ENCODE measurements at places on chromosomes 7 and 10. TPM values are rescaled to one million over a fixed set of nuclear protein-coding genes. Genes with fewer than 3 reads are reported as not detected.

DNA sequence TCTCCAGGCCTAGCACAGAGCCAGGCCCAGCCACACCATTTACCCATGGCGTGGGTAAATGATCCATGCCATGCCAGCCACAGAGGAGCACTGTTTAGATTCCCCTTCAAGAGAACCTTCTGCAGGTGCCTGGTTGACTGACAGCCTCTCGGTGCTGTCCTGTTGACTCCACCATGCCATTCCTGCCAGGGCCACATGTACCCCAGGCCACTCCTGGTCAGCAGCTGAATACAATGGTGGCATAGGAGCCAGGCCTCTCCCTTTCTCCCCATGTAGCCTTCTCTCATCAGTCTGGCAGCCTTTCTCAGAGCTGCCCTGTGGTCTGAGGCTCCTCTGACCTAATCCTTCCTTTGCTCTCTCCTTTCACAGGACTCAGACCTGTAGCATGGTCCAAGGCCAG lies 39.2 kb upstream of the GPAM start:
- DNase-seq = no peak

- DNase-seq = no peak
Measured at GRCh38 chr10:132376394-132376851, 20.6 kb upstream of the PWWP2B start.

- DNase-seq = no peak
Measured at GRCh38 chr10:90075995-90076394, 374.6 kb downstream of the KIF20B start.

DNA sequence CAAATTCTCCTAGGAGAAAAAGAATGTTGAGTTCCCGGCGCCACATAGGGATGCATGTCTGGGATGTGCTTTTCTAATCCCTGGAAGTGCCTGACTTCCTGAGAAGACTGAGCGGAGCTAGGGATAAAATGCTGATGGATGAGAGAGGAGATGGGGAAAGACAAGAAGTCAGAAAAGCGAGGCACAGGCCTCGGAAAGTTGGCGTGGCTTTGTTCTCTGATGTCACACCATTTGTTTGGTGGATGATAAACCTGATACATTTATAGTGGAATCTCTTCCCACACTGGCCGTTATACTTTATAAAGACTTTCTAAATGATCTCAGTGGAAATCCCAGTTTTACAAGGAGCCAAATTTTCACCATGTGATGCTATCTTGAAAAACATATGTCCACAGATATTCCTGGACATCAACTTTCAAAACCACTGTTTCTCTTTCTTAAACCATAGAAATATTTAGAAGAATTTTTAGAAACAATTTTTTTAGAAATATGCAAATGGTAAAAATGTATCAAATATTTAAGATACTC lies 188.8 kb upstream of the SVIL start:
- no peak for DNase-seq

- DNase-seq = peak; percentile 20
Measured at GRCh38 chr10:103416436-103417147, 20.2 kb downstream of the PDCD11 start.

- DNase-seq = no peak
Measured at GRCh38 chr10:129501652-129502436, 34.8 kb downstream of the MGMT start.

DNA sequence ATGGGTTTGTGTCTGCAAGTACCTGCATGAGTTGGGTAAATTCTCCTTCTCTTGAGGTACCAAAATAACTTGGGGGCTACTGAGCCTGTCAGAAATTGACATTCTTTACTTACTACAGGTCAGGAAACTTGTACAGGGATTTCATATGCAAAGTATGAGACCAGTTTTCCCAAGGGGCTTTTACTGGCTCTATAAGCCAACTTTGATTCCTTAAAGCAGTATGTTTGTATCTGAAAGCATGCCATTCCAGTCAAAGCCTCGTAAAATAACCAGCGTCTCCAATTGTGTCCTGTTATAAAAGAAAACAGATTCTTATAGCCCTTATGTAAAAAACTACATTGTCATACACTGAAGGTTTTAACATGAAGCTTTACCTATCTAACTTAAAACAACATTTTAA lies 90.2 kb downstream of the ZNF467 start:
- DNase-seq = no peak

GRCh38 chr10:32114508-32114907 lies 58.3 kb upstream of the KIF5B start:
- DNase-seq = no peak

DNA sequence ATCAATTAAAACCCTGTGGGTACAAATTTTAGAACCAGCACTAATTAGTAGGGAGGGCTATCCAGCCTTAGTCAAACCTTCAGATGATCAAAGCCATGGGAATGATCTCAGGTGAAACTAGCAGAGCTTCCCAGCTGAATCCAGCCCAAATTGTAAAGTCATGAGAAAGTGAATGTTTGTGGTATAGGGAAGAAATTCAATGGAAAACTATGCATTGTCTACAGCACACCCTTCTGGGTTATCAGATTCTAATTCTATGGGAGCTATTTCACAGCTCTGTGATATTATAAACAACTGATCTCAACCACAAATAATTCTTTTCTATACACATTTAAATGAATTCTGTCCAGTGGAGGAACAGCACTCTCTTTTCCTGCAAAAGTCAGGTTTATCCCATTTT lies 24.6 kb upstream of the BMPER start:
- DNase-seq = no peak

DNA sequence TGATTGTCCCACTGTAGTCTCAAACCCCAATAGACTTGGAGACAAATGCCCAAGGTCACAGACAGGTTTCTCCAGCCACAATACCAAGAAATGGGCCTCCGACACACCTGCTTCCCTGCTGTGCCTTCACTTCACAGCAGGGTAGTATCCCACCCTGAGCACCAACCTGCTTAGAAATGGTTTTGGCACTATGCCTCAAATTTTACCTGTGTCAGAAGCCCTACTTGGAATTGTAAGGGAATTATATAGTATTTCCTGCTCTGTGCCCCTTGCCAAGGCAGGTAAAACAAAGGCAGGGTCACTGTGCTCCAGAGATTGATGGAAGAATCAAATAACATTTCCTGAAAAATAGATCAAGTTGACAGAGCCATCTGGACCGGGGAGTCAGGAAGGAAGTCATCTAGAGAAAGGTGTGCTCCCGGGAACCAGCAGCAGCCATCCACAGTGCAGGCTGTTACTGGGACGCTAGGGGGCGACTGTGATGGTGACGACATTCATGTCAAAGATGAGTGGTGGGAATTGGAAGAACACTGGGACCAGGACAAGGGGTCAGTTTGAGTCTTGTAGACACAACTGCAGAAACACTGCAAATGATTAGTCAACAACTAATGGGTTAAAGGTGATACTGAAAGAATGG lies 117.8 kb upstream of the AKR1E2 start:
- no peak for DNase-seq

DNA sequence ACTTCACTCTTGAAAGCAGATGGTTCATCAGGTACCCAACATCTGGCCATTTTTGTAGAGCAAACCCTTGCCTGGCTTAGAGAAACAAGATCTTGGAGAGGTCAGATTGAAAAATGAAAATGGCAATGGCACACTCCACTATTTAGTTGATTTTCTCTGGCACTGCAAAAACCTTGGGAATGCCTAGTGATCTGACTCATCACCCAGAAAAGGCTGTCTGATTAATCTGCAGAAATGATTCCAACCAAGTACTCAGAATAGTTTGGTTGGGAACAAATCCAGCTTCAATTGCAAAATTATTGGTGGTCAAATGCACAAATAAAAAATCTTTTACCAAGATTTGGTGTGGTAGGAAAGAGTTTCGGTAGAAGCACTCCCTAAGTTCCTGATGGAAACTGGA lies 351.2 kb downstream of the PHTF2 start:
- no peak for DNase-seq

- DNase-seq = no peak
Measured at GRCh38 chr10:23459308-23459939, 20.5 kb downstream of the OTUD1 start.

GRCh38 chr7:41566581-41566980 lies 136.3 kb downstream of the INHBA start:
- DNase-seq = no peak

GRCh38 chr7:138979988-138980562 lies 1.1 kb downstream of the KIAA1549 start:
- DNase-seq = no peak

DNA sequence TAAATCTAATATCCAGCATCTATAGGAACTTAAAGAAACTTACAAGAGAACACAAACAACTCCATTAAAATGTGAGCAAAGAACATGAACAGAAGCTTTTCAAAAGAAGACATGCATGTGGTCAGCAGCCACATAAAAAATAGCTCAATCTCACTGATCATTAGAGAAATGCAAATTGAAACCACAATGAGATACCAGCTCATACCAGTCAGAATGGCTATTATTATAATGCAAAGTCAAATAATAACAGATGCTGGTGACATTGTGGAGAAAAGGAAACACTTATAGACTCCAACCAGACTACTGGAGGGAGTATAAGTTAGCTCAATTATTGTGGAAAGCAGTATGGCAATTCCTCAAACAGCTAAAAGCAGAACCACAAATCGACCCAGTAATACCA lies 1314.5 kb downstream of the XPNPEP1 start:
- DNase-seq = no peak

- DNase-seq = no peak
Measured at GRCh38 chr10:93911866-93912265, 18.1 kb downstream of the SLC35G1 start.

- no peak for DNase-seq
Measured at GRCh38 chr10:17735166-17735941, 16.6 kb upstream of the TMEM236 start.

- no peak for DNase-seq
Measured at GRCh38 chr7:157403646-157404401, 67.0 kb downstream of the DNAJB6 start.

GRCh38 chr7:120064565-120064964 lies 208.4 kb upstream of the KCND2 start:
- no peak for DNase-seq

DNA sequence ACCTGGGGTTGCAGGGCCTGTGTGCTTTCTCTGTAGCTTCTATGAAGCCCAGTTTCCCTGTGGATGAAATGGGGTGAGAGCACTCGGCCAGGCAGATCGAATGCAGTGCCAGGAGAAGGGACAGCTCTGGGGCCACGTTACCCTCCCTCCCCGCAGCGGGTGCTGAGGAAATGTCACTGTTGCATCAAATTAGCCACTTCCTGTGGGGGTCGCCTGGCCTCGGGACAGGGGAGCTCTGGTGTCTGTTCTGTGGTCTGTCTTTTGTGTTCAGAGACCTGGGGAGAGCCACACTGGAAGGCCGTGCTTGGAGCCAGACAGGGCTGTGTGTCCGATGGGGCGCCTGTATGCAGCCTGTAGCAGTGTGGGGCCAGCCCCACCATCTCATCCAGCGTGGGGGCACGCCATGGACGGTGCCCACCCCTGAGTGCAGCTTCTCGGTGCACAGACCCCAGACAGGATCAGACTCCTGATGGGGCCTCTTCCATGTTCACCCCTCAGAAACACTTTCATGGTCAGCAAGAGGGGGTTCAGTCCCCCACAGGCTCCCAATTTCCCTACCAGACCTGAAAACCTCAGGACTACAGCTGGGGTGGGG lies 13.6 kb downstream of the TTYH3 start:
- DNase-seq = no peak

DNA sequence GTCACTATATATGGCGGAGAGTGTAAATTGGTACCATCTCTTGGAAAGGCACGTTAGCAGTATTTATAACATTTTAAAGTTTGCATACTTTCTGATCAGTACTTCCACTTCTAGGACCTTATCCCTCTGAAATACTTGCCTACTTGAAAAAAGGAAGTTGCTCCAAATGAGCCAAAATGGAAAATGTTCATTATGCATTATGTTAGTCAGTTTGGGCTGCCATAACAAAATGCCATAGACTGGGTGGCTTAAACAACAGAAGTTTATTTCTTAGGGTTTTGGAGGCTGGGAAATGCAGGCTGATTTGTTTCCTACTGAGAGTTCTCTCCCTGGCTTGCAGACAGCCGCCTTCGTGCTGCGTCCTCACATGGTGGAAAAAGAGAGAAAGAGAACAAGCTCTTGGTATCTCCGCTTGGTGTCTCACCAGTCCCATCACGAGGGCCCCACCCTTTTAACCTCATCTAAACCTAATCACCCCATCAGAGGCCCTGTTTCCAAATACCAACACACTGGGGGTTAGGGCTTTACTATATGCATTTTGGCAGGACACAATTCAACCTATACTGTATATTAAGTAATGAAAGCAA lies 6.9 kb downstream of the SNX10 start:
- DNase-seq = no peak

GRCh38 chr10:16756561-16757221 lies 60.5 kb downstream of the RSU1 start:
- DNase-seq = no peak

- no peak for DNase-seq
Measured at GRCh38 chr10:78510566-78511323, 477.1 kb downstream of the RPS24 start.

DNA sequence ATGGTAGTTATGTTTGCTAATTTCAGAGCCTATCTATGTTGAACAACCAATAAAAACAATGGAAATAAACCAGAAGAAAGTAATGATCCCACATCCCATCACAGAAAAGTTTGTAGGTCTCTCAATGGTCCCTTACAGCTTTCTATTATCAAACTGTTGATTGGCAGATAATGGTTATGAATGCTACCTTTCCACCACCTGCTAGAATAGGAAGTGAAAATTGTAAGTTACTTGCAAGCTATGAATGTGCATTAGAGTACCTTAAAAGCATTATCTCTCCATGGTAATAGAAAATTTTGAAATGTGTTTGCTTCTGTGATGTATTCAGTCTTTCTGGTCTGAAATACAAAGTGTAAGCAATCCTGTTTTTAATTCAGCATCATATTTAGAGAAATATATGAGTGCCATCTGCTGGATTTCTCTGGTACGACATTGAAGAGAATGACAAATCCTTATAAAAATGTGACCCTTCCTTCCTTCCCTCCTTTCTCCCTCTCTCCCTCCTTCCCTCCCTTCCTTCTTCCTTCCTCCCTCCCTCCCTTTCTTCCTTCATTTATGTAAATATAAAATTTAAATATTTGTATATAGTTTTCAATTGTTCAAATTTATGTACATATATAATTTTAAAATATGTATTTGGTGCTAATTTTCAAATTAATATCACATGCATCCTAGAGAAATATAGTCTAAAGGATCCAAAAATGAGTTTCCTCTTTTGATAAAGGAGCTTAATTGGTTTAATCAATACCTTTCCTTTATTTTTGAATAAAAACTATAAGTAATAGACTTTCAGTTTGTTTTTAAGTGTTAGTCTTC lies 41.4 kb upstream of the PNLIPRP3 start:
- DNase-seq = peak; percentile 19

The PIK3AP1 gene
- polyA plus RNA-seq = 5.4 TPM

The PRDX3 gene
- polyA plus RNA-seq = 294 TPM

The WDFY4 gene
- polyA plus RNA-seq = 1.9 TPM

The MAGI2 gene
- 35.4 TPM for polyA plus RNA-seq

The DLG5 gene
- 39.1 TPM for polyA plus RNA-seq

The RSPH10B2 gene
- polyA plus RNA-seq = 0.50 TPM

The EPHA1 gene
- polyA plus RNA-seq = 17.0 TPM

The GSDME gene
- 14.2 TPM for polyA plus RNA-seq

The IFIT1B gene
- 0.11 TPM for polyA plus RNA-seq

The RPEL1 gene
- polyA plus RNA-seq = 0.17 TPM

The ANKRD1 gene
- polyA plus RNA-seq = 1.3 TPM

The CLCN1 gene
- 0.08 TPM for polyA plus RNA-seq

The SPDYE1 gene
- polyA plus RNA-seq = 0.39 TPM

The PVRIG gene
- 2.0 TPM for polyA plus RNA-seq

The BZW2 gene
- 79.1 TPM for polyA plus RNA-seq

The RADIL gene
- polyA plus RNA-seq = 1.7 TPM

The TEX36 gene
- not detected for polyA plus RNA-seq

The FAM13C gene
- polyA plus RNA-seq = 8.2 TPM
